ENCODE measurements at places on chromosomes 5 and 9.

DNA sequence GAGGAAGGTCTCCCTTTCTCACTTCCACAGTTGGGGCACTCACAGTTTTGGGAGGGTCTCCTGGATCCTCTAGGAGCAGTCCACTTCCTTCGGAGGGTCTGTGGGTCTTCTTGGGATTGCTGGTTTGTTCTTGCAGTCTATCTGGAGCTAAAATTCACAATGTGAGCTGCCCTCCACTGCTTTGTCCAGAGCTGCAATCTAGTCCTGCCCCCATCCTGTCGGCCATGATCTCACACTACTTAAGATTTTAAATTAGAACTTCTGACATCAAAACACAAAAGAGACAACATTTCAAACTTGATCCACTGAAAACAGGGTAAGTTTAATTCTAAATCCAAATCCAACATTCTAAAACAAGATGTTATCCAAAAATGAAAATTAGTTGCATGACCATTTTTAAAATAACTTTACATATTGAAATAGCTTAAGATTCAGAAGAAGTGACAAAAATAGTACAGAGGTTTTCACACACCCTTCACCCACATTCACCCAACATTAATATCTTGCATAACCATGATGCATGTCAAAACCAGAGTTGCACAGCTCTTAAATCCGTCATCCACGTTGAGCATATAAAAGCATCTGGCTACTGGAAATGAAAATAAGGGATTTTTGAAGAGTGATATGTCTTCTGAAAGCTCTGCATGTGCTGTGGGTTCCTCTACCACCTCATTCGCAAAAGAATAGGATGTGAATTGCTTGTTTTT, 113.7 kb upstream of the EPB41L4A start:
- DNase-seq, result no peak

- no peak for DNase-seq
Observed at GRCh38 chr9:1261879-1262766, 212.0 kb downstream of the DMRT2 start.

DNA sequence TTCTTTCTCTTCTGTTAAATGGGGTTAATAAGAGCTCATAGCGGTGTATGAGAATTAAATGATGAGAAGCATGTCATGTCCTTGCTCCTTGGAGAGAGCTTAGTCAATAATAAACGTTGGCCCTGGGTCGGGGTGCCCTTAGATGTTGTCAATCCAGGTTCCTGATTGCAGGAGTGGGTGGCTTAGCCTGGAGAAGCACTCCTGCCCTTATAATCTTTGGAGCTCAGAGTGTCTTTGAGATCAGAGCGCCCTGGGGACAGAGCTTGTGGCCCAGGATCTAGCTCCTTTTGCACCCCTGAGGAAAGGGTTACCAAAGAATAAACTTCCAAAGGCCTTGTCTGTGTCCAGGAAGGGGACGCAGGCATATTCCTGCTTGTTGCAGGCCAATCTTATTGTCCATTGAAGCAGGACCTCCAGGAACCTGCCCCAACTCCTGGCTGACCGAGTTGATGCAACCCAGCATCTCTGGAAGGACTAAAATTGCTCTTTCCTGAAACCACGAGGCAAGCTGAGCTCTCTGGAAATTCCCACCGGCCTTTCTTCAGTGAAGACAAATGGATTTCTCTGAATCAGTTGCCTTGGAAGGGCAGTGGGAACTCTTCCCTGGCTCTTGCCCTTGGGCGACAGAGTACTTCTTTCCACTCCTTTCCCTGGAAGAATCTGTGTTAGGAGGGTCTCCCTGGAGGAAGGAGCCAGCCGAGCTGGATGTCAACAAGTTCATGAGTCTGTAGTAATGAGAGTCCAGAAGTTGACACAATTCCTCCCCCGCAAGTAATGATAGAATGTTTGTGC, 6.4 kb upstream of the AMBP start:
- DNase-seq, result no peak

GRCh38 chr9:16524078-16524477, 346.4 kb downstream of the BNC2 start:
- no peak for DNase-seq

DNA sequence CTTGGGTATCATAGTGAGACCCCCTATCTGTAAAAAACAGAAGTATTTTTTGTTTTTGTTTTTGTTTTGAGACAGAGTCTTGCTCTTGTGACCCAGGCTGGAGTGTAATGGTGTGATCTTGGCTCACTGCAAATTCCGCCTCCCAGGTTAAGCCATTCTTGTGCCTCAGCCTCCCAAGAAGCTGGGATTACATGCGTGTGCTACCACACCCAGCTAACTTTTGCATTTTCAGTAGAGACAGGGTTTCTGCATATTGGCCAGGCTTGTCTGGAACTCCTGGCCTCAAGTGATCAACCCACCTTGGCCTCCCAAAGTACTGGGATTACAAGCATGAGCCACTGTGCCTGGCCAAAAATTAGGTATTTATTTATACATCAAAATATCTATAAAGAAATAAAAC, 10.2 kb upstream of the CCDC171 start:
- DNase-seq, result no peak
